ENCODE measurements at places on chromosomes 6 and 20.

DNA sequence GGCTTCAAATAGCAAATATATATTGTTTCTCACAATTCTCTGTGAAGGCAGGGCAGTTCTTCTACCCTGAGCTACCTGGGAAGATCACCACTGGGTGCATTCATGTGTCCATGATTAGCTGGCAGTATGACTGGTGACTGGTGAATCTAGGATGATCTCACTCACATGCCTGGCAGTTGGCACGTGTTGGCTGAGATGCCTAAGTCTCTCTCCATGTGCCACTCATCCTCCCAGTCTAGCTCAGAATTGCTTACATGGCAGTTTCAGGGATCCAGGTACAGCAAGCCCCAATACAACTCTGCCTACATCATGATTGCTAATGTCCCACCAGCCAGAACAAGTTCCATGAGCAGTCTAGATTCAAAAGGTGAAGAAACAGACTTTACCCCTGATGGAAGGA is 346.8 kb upstream of the CNR1 start:
- DNase-seq: peak; percentile 62

DNA sequence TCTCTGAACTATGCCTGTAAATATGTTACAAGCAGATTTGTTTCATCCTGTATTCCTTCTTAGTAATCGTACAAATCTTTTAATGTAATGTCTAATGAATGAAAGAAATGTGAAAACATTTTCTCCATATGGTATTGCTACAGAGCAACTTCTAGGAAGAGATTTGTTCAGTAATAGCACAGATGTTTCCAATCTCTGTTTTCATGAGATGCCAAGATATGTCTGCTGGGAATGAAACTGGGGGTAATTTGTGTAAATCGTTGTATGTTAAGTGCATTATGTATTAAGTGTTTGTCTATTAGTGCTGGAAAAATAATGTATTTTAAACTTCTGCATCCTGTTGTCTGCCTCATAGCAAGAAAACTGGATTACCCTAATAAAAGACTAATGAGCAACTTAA is 722.2 kb upstream of the EYS start:
- no peak for DNase-seq

- DNase-seq: peak; percentile 90
Measured at GRCh38 chr6:46419576-46420002, 71.7 kb downstream of the RCAN2 start.

- no peak for DNase-seq
Measured at GRCh38 chr6:139860203-139860602, 485.8 kb upstream of the CITED2 start.

DNA sequence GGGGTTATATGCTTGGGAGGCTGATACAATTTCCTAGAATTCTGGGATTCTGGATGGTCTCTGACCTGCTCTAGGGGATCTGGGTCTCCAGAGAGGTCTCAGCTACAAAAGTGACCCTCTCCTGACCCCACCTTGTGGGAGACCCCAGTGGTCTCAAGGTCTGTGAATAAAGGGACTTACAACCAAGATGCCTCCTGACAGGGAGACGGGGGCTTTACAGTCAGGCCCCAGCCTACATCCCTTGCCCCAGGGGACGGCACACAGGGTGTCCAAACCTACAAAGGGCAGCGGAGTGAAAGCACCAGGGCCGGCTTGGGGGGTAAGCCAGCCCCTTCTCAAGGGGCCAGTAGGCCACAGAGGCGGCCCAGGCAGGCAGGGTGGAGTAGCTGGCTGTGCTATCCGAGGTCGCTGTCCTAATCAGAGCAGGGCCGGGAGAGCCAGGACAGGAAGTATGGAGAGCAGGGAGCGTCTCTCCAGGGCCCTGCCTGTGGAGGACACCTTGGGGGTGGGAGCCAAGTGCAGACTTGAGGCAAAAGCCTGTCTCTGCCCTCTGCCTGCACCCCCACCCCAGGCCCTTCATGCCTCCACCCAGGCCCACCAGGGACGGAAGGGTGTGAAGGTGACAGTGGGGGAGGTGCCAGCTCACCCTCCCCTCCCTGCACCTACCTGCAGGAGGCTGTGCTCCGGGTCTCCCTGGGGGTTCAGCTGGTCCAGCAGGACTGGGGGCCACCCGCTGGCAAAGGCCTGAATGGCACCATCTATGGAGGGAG is 3.5 kb downstream of the GFRA4 start:
- DNase-seq: no peak

- DNase-seq: no peak
Measured at GRCh38 chr6:96466147-96466863, 55.3 kb upstream of the UFL1 start.

GRCh38 chr20:41017448-41018042 is 11.1 kb upstream of the TOP1 start:
- no peak for DNase-seq

GRCh38 chr6:24490948-24491347 is 1.6 kb upstream of the GPLD1 start:
- no peak for DNase-seq

- no peak for DNase-seq
Measured at GRCh38 chr6:34288581-34288980, 39.8 kb upstream of the SMIM29 start.

- DNase-seq: peak; percentile 3
Measured at GRCh38 chr20:60087563-60088105, 129.4 kb downstream of the CDH26 start.

DNA sequence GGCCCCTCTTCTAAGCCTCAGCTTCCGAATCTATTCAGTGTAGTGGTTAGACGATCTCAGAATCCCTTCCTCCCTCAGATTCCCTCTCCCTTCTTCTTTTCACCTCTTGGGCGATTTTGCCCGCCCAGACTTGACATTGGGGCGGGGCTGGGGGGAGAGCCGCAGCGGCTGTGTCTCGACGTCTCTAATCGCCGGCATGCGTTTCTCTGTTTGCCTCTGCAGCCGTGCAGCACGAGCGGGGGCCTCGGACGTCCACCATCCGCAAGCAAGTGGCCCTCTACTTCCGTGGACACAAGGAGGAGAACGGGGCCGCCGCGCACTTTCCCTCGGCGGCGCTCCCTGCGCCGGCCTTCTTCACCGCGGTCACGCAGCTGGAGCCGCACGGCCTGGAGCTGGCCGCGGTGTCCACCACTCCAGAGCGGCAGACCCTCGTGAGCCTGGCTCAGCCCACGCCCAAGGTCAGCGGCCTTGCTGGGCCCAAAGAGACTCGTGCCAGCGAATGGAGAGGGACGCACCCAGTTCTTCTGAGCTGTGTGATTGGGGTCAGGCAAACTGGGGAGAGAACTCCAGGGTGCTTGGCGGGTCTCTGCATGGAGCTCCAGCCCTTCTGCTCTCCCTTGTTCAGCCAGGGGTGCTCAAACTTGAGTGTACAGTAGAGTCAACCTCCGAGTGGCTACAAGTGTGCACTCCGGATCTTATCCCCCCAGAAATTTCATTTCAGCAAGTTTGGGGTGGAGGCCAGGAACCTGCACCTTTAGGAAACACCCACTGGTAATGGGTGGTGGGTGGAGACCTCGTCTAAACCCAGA is 10.7 kb downstream of the NR2E1 start:
- DNase-seq: no peak

DNA sequence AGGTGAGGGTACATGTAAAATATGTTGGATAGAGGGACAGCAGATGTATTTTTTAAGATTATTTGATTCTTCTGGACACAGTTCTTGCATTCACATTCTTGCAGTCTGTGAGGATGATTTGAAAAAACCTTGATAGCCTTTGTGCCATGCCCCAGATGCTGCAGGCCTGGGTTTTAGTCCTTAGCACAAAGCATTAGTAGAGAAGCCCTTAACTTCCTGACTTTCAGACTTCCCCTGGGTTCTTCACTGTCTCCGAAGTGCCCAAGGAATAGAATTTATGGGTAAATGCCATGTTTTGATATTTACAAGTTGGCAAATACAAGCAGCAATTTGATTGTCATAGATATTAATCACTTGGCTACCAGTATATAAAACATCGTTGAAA is 67.6 kb upstream of the SUPT3H start:
- DNase-seq: no peak

DNA sequence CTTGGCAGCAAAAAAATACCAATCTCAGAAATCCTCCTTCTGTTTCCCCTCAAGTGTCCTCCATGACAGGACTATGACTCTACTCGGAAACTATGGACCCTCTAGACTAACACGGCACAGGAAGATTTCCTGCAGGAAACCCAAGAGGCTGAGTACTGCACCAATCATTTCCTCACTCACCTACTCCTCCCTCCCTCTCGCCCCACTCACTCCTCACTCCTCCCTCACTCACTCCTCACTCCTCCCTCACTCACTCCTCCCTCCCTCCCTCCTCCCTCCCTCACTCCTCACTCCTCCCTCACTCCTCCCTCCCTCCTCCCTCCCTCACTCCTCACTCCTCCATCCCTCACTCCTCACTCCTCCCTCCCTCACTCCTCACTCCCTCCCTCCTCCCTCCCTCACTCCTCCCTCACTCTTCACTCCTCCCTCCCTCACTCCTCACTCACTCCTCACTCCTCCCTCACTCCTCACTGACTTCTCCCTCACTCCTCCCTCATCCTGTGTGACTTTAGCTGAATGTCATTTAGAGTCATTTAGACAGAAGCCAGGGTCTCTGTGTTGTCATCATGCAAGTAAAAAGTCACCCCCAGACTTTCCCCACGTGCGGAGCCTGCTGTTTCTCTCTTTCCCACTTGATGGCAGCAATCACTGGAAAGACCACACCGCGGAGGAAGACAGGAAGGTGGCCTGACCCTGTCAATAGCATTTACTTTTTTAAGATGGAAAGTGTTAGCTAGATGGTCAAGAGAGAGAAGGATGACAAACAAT is 226.8 kb upstream of the PDE10A start:
- peak; percentile 73 for DNase-seq

GRCh38 chr6:75532521-75532920 is 38.9 kb upstream of the FILIP1 start:
- no peak for DNase-seq

GRCh38 chr6:157714153-157714490 is 108.9 kb upstream of the SNX9 start:
- no peak for DNase-seq

- DNase-seq: no peak
Measured at GRCh38 chr20:32378461-32378860, 20.3 kb downstream of the ASXL1 start.

DNA sequence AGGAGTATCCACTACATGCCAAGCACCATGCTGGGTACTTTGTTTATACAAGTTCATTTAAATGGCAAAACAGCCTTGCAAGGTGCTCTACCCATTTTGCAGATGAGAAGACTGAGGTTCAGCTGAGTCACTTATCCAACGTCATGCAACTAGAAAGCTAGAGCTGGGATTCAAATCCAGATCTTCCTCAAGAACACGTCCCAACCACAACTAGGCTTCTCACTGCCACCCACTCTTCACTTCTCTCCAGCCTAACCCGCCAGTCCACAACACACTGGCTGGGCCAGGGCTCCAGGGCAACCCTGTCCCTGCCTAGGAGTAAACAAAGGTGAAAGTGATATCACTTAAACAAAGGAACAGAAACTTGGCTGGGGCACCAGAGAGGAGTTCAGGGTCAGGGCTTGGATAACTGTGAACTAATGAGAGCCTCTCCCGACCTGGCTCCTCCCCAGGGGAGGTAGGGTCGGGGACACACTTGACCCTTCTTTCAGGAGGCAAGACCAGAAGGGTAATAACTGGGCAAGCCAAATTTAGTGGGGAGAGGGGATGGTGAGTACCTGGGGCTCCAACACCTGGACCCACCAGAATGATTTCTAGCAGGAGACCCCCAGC is 7.9 kb downstream of the SDC4 start:
- DNase-seq: no peak

GRCh38 chr6:156859686-156860085 is 82.5 kb downstream of the ARID1B start:
- DNase-seq: peak; percentile 96

GRCh38 chr20:8726460-8726859 is 342.4 kb upstream of the PLCB4 start:
- no peak for DNase-seq

GRCh38 chr20:62751551-62752150 is 43.0 kb downstream of the NTSR1 start:
- peak; percentile 65 for DNase-seq

GRCh38 chr6:87541744-87542143 is 48.0 kb downstream of the RARS2 start:
- no peak for DNase-seq

- no peak for DNase-seq
Measured at GRCh38 chr6:25239059-25239458, 40.1 kb upstream of the CARMIL1 start.

GRCh38 chr20:18840248-18840645 is 26.7 kb downstream of the SCP2D1 start:
- DNase-seq: no peak

- DNase-seq: no peak
Measured at GRCh38 chr20:57076951-57077350, 189.5 kb downstream of the BMP7 start.

- DNase-seq: no peak
Measured at GRCh38 chr6:154950979-154951344, 44.2 kb upstream of the TIAM2 start.

- no peak for DNase-seq
Measured at GRCh38 chr6:100467129-100468015, 2.7 kb upstream of the SIM1 start.

- DNase-seq: no peak
Measured at GRCh38 chr6:143328876-143329275, 121.6 kb downstream of the ADAT2 start.

DNA sequence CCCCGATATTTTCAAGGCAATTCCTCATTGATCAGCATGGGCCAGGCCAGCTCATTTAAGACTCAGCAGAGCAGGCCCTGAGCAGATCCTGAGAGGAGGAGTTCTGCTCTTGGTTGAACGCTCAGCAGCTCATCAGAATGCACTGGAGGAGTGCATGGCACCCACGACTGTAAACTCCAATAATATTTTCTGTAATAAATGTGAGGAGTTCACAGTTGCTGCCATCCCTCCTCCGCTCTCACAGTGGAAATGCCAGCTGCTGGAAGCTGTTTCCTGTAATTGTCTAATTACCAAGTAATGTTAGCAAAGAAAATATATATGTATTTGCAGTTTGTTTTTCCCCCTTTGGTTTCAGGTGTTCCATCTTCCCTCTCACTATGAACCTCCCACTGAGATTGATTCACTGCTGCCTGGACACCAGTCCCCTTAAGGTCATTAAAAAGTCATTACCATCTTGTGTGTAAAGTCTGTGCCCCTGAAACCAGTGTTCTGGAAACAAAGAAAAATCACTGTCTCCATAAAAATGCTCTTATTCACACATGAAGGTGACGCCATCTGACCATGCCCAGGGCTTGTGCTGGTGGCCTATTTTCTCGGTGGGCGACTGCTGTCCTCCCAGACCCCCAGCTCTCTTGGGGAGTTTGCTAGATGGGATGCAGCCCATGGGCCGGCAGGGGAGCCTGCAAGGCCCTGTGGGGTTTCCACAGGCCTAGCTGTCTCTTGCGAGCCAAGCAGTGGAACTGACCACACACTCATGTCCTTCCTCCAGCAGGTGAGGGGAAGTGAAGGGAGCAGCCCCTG is 374.2 kb downstream of the ZFAND3 start:
- no peak for DNase-seq

DNA sequence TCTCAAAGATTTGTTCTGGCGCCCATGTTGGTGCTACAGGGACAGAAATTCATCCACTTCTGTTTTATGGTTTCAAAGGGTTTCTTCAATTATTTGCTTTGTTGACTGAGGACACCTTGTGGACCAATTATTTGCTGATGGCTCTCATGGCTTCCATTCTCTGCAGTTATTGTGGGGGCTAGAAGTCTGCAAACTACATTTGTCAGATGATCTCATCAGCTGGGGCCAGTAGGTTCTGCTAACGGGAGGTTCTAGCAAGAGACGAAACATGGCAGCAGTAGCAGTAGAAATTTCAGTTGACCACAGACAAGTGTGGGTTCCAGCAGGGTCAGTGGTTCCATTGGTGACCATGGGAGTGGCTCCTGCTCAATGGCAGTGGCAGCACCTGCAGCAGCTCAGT is 72.8 kb upstream of the BLCAP start:
- DNase-seq: no peak
